Cardiac fibroblast (primary cell): ENCODE measurements at places on chromosomes 13 and 19.
A peak's percentile ranks its signal among the peaks of the same experiment; 100 is the strongest.

- DNase-seq, result no peak
Observed at GRCh38 chr13:76019421-76020044, 383.4 kb downstream of the LMO7 start.

DNA sequence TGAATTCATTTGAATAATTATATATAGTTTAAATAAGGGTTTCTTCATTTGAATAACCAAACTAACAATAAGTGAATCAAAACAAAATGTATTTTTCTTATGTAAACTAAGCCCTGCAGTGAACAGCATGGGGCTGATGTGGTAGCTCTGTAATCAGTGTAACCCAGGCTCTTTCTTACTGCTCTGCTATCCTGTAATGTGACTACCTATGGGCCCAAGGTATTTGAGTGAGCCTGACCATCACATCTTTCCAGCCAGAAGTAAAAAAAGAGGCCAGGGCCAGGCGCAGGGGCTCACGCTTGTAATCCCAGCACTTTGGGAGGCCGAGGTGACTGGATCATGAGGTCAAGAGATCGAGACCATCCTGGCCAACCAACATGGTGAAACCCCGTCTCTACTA, 494.6 kb downstream of the DCT start:
- no peak for DNase-seq

- no peak for DNase-seq
Observed at GRCh38 chr19:47021536-47022139, 2.0 kb downstream of the NPAS1 start.

DNA sequence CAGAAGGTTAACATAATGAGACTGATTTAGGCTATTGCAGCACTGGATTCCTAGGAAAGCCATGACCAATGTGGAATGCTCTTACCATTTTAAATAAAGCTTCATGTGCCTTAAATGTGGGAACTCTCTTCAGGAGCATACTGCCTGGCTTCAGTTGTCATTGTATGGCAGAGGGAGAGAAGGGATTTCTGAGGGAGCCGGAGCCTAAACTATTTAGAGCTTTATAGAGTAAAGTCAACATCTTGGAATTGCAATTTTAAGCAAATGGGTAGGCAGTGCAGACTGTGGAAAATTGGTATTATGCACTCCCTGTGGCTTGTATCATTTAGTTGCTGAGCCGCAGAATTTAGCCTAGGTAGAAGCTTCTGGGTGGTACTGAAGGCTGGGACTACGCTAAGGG, 2041.4 kb downstream of the PCDH9 start:
- DNase-seq, result no peak

- no peak for DNase-seq
Observed at GRCh38 chr19:55668603-55669348, 6.2 kb upstream of the EPN1 start.

DNA sequence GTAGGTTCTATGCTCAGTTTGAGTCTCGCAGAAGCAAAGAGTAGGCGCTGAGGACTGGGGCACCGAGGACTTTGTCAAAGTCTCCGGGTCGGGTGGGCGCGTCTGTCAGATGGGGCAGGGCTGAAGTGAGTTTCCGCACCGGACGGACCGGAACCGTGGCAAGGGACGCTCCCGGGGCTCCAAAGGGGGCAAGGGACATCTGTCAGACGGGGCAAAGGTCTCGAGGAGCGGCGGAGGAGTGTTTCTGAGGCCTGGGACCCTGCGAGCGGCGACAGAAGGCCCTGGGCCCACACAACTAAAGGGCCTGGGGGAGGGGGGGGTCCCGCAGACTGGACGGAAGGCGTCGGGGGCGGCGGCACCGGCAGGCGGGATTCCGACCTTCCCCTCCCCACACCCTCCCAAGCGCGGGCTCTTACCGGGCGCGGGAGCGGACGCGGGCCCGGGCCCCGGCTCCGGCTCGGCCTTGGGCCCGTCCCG, 13.3 kb upstream of the AKAP8L start:
- no peak for DNase-seq

- DNase-seq, result peak; percentile 90
Observed at GRCh38 chr19:14476673-14477401, 1.7 kb upstream of the PTGER1 start.

DNA sequence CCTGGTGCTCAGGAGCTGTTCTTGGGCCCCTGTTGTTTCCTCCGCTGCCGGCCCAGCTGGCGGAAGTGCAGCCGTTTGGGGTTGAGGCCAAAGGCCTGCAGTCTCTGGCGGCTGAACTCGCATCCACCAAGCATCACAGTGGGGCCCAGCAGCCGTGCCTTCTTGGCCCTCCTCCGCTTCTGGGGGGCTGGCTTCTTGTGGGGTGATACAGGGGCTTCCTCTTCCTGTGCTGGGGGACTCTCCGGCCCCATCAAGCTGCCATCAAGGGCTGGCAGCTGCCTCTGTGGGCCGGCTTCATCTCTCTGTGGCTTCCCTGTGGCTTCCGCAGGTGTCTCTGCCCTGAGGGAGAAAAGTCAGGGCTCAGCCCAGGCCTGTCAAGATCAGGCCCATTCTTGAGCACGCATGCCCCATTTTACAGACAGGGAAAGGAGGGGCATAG, 10.3 kb downstream of the ATG4D start:
- DNase-seq, result no peak

- peak; percentile 58 for DNase-seq
Observed at GRCh38 chr19:50896591-50897190, 14.5 kb downstream of the KLK4 start.

DNA sequence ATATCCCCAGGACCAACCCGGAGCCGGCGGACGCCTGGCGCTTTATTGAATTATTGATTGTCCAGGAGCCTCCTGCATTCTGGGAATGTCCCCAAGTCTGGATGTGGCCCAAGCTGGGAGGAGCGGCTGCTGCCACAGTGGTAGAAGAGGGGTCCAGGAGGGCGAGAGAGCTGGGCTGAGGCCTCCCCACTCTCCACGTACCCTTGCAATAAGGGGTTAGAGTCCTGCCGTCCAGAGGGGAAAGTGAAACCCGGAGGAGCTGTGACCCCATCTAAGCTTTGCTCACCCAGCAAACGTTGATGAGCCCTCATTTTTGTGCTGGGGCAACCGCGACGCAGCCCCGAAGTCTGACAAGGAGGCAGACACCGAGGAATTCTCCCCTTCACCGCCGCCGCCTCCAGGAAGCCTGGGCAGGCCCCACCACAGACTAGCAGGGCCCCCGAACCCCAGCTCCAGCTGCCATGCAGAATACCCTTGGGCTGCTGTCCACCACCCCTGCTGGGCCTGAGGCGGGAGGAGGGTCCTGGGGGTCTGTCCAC, 1.4 kb upstream of the C2CD4C start:
- no peak for DNase-seq

DNA sequence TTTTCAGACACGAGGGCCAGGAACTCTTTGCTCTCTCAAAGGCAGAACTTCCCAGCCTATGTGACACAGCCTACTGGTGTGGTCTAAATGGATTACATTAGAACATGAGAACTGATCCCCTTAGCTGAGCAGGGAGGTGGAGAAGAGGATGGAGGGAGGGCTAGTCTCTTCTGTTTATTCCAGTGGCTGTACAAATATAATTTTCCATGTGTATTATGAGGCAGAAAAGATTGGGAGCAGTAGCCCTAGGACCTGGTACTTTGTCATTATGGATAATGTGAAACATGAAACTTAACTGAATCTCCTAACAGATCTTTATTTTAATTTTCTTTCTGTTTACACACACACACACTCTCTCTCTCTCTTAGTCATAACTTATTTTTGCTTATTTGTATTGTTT, 82.1 kb downstream of the WDFY2 start:
- no peak for DNase-seq

- DNase-seq, result no peak
Observed at GRCh38 chr13:42926043-42926442, 66.0 kb downstream of the EPSTI1 start.

DNA sequence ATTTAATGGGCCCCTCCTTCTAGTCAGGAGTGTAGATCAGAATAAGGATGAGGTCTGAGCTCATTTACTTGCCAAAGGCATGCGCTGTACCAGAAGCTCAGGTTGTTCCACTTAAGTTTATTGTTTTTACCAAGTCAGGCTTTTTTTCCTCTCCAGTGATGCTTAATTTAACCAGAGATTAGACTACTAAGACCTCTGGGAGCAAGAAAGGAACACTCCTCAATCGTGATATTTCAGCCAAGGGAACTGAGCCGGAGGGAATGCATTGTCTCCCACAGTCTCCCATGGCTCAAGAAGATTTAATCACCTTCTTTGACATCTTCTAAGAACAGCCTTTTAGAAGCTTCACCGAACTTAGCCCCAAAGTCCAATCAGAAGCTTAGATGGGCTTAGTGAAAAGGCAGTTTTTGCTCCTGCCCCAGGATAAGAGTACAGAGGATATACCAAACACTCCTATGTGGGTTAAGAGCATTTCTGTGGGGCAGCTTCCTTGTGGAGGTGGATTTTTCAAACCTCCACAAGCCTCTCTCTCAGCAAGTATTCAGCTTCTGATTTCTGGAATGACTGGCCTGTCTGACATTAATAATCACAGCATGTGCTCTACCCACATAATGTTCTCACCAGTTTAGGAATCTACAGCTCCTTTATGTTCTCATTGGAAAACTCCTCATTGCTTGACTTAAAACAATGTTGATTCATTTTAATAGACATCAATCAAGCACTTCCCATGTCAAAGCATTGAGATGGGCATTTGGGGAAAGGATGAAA, 322.7 kb downstream of the SUCLA2 start:
- DNase-seq, result no peak

GRCh38 chr13:99809926-99810325, 161.6 kb downstream of the ZIC5 start:
- no peak for DNase-seq

- DNase-seq, result peak; percentile 71
Observed at GRCh38 chr19:21474671-21475181, 30.7 kb upstream of the ZNF429 start.

DNA sequence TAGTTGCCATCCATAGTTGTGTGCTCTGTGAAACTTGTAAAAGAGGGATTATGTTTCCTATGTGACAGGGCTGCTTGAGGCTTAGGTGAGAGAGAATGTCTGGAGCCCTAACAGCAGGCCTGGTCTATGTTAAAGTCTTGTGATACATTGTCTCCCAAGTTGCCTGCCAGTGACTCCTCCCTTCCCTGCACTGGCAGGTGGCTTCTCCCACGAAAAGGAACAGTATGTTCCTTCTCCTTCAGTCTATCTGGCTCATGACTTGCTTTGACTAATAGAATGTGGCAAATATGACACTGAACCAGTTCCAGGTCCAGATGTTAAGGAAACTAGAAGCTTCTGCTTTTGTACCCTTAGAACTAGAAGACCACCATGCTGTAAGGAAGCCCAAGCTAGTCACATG, 5.9 kb upstream of the KCNN4 start:
- no peak for DNase-seq

DNA sequence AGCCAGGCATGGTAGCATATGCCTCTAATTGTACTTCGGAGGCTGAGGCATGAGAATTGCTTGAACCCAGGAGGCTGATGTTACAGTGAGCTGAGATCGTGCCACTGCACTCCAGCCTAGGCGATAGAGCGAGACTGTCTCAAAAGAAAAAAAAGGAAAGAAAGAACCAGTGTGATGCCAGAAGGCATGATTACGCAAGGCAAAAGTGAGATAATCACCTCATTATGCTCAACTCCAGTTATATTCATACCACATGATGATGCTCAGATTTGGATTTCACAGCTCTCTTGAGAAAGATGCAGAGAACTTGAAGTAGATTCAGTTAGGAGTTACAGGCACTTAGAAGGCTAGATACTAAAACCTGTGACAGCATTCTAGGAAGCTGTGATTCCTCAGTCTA, 21.8 kb downstream of the RCBTB1 start:
- peak; percentile 58 for DNase-seq

- DNase-seq, result no peak
Observed at GRCh38 chr13:65268009-65268408, 1962.1 kb downstream of the PCDH9 start.

DNA sequence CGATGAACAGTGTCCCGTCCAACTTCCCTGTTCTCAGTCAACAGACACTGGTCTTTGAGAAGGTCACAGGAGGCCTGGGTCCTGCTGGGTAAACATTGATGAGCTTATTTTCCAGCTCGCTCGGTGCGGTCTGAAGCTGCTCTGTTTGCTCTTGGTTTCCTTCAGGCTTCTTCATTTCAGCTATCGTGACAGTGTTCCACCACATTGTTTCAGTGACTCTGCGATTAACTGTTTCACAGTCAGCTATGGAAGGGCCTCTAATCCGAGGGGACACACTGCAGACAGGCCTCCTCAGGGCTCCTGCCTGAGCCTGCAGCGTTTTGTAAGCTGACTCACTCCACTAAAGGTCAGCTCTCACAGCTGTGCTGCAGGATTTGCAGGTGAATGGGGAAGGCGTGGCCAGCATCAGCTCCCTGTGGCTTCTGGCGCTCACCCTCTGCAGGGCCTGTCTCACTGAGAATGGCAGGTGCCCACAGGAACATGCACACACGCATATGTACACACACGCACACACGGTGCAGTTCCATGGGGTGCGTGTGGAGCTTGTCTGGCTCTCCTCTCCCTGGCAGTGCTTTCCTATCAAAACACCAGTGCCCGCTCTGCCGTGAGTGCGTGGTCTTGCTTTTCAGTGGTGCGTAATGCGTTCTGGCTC, 62.9 kb upstream of the MCF2L start:
- DNase-seq, result no peak

GRCh38 chr13:97749174-97749573, 204.3 kb upstream of the IPO5 start:
- DNase-seq, result no peak

- DNase-seq, result no peak
Observed at GRCh38 chr13:51225029-51225428, 2.8 kb downstream of the FAM124A start.
